Left kidney (tissue), 8 donors: ENCODE measurements at places on chromosomes 7 and 10. TPM values are rescaled to one million over a fixed set of nuclear protein-coding genes. Genes with fewer than 3 reads are reported as not detected.
A peak's percentile ranks its signal among the peaks of the same experiment; 100 is the strongest.

GRCh38 chr7:14275356-14275755 lies 285.9 kb upstream of the ETV1 start:
- DNase-seq: no peak

DNA sequence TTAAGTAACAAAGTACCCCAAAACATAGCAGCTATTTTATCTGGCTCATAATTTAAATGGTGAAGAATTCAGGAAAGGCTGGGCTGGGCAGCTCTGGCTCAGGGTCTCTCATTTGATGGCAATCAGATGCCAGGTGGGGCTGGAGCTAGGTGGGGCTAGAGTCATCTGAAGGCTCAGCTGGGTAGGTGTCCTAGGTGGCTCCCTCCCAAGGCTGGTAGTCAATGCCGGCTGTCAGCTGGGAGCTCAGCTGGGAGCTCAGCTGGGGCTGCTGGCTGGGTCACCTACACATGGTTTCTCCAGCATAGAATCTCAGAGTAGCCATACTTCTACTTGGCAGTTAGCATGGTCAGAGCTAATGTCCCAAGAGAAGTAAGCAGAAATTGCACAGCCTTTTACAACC lies 34.1 kb downstream of the OSBPL3 start:
- DNase-seq: no peak

GRCh38 chr7:71625545-71625944 lies 493.6 kb downstream of the GALNT17 start:
- no peak for DNase-seq

GRCh38 chr10:132615341-132616169 lies 78.0 kb downstream of the INPP5A start:
- DNase-seq: no peak

- no peak for DNase-seq
Observed at GRCh38 chr7:79927116-79927515, 207.5 kb upstream of the GNAI1 start.

DNA sequence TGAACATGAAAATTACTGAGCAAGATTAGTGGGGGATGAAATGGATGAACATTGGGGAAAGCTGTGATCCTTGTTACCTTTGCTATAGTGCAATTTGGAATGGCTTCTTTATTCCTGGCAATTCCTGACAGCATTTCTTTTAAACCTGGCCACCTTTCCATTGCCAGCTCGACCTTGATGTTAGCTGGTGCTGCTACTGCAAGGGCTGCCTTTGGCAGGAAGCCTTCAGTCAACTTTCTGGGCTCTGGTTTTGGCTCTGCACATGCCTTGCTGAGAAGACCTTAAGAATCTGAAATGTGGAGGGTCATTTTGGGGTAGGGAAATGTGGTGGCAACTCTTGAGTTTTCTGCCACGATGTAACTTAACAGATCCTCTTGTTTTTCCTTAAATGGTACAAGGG lies 64.7 kb downstream of the KAT6B start:
- no peak for DNase-seq

Gene CPA1
- polyA plus RNA-seq: 1.9 TPM

DNA sequence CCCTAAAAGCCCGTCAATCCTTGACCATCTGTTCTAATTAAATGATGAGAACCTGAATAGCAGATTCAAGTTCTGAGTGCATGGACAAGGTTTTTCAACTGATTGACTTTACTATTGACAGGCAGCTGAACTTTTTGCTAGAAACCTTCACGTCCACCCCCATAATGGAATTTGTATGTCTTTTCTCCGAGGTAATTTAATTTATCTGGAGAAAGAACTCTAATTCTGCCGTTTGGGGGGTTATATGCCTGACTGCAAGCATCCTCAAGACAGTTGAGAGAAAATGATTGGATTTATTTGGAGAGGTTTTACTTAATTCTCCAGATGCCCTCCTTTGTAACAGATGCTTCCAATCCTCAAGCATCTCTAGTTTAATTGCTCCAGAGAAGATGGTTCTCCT lies 1053.4 kb upstream of the AUTS2 start:
- DNase-seq: no peak

DNA sequence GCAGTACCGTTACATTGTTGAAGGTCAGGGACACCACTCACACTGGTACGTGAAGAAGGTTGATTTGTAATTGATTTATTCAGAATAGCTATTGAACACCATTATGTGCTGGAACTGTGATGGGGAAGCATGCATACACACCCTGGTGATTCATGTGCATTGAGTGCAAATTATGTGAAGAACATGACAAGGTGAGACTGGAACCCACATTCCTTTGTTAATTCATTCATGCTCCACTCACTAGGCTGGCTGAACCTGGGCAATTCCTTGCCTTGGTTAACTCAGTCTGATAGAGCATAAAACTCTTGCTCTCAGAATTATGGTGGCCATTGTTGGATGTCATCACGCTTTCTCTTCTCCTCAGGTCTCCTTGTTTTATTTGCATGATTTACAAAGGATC lies 67.3 kb upstream of the TPK1 start:
- DNase-seq: no peak

DNA sequence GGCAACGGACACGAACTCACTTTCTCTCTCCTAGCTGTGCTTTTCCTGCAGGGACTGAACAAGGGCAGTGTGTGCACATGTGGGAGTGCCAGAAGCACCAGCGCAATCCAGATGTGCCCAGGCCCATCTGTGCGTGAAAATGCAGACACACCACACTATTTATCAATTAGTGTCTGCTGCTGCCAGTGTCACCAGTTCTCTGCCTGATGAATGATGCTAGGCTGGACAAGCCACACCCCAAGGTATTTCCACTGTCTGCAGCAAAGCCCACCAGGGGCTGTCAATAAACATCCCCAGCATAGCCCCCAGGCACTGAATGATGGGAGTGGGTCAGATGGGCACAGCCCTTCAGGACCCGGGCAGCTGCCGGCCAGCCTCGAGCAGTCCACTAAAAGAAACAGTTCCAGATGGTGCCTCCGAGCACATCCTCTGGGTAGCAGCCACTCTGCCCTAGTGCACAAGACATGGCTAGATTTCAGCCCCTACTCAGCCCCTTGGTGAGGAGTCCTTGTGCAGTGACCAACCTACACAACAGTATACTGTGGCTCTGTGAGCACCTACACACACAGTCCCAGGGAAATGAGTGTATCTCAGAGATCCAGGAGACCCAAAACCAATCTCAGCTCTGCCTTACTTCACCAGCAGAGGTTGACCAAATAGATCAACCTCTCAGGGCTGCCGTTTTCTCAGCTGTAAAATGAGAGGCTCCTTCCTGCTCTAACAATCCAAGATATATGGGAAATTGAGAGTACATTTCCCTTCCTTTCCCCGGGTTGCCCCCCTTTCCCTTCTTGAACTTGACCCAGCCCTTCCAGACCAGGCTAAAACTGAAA lies 314.7 kb downstream of the PLXNA4 start:
- DNase-seq: no peak

- DNase-seq: no peak
Observed at GRCh38 chr7:122298131-122298530, 6.4 kb downstream of the FEZF1 start.

Gene HOXA5
- polyA plus RNA-seq: 76.0 TPM

Gene ATOH7
- polyA plus RNA-seq: 1.7 TPM

DNA sequence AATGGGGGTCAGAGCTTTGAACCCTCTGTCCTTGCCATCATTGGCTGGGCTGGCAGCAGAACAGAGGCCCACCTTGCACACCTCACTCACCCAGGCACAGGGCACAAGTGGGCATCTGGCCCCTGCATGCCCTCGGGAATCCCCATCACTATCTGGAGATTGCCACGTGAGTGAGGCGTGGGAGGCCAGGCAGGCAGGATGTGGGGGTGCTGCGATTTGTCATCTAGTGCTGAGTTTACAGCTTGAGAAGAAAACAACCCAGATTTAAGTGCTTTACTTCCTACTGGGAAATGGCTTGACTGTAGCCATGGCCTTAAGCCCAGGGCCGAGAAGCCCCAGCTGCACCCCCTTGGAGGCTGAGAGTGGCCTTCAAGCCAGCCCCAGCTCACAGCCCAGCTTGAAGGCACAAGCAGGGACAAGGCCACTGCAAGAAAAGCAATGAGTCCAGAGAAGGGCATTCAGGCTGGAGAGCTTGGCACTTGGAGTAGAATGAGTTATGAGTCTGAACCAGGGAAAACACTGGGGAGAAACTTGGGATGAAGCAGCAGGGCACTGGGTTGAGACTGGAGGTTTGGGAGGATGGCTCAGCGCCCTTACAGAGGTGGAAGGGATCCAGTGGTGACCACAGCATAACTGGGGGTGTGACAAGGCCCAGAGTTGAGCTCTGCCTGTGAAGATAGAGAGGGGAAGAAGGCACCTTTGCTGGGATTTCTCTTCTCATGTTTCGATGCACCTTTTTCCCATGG lies 123.0 kb downstream of the CXCL12 start:
- DNase-seq: no peak

GRCh38 chr10:72736828-72737220 lies 44.9 kb downstream of the MCU start:
- DNase-seq: peak; percentile 31

GRCh38 chr7:118076564-118076963 lies 107.4 kb upstream of the LSM8 start:
- no peak for DNase-seq

- no peak for DNase-seq
Observed at GRCh38 chr10:86137561-86137960, 229.0 kb downstream of the GRID1 start.

Gene ARPC1A
- 108 TPM for polyA plus RNA-seq

- no peak for DNase-seq
Observed at GRCh38 chr10:34885898-34886297, 70.8 kb upstream of the PARD3 start.

Gene CPA2
- 0.60 TPM for polyA plus RNA-seq

Gene PRTFDC1
- polyA plus RNA-seq: 46.0 TPM

DNA sequence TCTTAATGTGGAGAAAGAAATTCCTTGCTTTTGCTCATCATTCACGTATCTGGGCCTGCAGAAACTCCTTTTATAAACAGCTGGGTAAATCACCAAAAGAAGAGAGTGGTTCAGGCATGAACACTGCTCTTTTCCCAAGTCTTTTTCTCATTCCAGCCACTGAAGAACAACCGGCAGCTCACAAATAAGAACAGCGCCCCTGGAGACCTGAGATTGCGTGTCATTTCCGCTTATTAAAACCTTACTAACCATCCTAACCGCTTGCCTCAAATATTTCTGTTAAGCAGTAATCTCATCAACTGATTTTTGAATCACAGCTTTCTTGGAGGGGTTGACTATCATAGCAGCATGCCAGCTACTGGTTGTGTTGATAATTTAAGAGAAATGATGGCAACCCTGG lies 213.0 kb upstream of the PLXNA4 start:
- DNase-seq: no peak

DNA sequence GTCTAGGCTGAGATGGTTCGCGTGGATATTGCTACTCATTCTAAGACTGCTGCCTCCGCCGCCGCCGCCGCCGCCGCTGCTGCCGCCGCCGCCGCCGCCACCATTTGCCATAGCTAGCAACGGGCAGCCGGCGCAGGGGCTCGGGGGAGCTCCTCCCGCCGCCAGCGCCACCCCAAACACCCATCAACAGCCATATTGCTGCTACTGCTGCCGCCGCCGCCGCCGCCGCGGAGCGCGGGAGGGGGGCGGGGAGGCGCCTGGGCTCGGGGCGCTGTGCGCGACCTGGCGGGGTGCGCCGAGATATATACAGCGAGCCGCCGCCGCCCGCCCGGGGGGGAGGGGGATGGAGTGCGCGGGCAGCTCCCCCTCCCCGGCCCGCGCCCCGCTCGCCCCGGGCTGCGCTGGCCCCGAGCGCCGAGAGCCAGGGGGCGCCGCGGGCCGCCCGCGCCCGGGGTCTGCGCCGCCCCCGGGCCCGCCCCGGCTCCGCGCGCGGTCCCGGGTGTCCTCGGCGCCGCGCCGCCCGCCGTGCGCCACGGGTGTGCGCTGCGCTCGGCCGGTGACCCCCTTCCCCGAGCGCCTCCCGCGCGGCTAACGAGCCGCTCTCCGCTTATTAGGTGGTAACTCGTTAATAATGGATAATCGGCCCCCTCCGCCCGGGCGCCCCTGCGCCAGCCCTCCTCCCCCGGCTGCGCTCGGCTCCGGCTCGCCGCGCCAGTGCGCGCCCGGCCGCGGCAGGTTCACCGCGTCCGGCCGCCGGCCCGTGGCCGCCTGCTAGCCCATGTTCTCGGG lies at the start of gene KCNMA1:
KCNMA1 (minus strand) TSS at position 277 of the 789 bp plus-strand sequence.
- no peak for DNase-seq

Gene SFTPA1
- not detected for polyA plus RNA-seq

DNA sequence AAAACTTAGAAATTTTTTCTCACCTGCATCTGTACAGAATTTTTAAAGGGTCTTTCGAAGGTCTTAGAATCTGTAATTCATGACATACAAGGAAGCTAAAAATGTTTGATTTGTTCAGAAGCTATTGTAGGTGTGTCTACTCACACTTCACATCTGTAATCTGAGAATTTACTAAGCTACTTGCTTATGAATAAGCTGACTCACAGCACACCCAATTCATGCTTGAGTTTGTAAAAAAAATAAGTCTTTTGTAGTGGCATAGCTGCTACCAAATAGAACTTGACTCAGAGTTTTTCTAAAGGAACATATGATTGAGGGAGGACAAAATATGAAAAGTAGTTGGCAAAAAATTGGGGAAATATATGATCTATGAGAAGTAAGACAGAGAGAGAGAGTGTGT lies 12.7 kb upstream of the AGR2 start:
- no peak for DNase-seq

GRCh38 chr10:22992075-22992474 lies 64.2 kb downstream of the ARMC3 start:
- no peak for DNase-seq

- no peak for DNase-seq
Observed at GRCh38 chr10:85950921-85951320, 415.7 kb downstream of the GRID1 start.

- no peak for DNase-seq
Observed at GRCh38 chr10:33162248-33162575, 172.3 kb downstream of the NRP1 start.

- no peak for DNase-seq
Observed at GRCh38 chr10:3473271-3473670, 300.7 kb upstream of the PITRM1 start.

DNA sequence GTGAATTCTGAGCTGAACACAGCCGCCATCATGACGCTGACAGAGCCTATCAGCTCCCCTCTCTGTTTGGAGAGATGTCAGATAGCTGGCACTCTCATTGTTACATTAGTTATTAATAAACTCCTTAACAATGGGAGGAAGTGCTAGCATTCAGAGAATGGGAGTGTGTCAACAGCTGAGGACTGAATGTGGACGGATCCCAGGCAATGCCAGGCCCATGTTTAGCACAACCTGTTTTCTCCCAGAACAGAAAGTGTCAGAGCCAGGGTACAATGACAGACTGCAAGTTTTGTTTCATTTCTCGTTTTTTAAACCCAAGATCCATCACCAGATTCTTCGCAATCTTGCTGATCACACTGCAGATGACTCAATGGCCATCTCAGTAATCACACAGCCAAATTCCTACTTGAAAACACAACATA lies 99.6 kb downstream of the PRPF18 start:
- DNase-seq: no peak
